ENCODE measurements at places on chromosomes 11 and 22. TPM values are rescaled to one million over a fixed set of nuclear protein-coding genes. Genes with fewer than 3 reads are reported as not detected.

Gene TMEM9B
- total RNA-seq = 39.7 TPM

Gene OR51E2
- total RNA-seq = 0.13 TPM

Gene MYOD1
- total RNA-seq = not detected

DNA sequence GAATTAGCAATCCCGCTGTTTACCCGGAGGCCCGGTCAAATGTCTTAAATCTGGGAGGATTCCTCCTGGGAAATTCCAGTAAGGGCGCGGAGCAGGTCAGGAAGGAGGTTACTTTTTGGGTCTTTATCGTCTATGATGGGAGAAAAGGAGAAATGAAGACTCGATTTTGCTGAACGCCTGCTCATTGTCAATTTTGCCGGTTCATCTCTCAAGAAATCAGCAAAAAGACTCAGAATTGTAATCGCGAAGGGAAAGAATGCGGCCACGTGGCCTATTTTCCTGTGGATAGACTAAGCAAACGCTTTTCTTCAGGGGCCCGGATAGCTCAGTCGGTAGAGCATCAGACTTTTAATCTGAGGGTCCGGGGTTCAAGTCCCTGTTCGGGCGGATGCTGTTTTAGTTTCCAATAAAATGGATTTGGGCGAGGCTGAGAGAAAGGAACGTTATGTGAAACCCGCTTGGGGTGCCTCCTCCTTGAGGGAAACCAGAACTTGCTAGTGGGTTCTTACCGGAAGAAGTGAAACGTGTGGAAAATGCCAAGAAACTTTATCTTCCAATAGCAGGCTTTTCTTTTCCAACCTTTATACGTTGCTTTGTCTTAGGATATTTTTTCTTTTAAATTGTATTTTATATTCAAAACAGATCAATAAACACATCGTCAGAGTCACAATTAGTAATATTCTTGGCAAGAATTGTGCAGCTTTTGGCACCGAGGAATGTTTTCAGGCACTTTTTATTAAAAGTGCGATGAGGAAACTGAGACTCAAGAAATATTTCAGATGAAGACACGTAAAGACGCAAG, 45.0 kb downstream of the OR4D9 start:
- DNase-seq = peak; percentile 52

GRCh38 chr11:25211635-25212254, 714.9 kb downstream of the LUZP2 start:
- DNase-seq = no peak

DNA sequence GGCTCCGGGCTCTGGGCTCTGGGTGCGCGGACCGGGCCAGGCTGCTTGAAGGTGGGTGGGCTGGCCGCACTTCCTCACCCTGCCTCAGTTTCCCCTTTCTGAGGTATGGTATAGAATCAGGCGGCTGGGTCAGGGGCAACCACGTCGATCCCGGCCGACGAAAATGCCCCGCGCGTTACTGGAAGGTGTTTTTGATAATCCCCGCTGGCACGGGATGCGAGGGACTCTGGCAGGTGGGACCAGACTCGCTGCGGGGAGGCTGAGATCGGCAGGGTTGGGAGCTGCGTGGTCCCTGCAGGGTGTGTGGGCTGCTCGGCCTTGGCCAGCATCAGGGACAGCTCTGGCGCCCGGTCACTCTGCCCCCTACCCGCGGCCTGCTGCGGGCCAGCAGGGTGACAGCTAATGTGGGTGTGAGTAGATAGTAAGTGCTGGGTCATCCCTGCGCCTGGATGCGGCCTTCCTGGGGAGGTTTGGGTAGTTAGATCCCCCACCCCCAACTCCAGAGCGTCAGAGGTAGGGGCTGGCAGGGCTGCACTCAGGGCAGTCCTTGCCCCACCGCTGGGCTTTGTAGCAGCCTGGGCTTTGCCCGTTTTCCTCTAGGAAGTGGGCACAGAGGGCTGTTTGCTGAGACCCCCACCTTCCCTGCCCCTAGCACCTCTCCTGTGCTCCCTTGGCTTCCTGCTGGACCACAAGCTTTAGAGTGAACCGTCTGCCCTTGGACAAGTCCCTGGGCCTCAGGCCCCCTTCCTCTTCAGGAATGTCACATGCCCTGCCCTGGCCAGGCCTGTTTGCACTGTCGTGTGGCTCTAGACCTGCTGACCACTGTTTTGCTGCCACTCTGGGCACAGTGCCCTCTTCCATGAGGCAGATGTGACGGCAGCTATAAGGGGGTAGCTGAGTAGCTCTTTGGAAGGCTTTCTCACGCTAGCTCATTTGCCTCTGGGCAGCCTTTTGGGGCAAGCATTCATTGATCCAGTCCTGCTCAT, 579 bp downstream of the TANGO2 start:
- DNase-seq = peak; percentile 84

DNA sequence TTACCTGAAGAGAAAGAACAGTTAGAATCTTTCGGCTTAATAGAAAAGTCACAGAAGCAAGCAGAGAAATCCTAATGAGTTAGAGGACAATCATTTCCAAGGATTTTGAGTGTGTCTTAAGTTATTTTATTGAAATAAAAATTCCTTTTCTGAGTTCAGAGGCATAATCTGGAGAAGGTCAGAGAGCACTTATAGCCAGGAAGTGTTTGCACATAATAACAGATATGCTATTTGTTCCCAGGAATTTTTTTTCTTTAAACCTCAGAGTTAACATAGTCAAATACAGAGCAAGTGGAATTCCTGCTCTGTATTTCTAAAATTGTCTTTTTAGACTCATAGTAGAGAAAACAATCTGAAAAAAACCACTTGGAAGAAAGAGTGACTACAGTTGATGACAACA, 74.3 kb downstream of the SNX19 start:
- DNase-seq = no peak

DNA sequence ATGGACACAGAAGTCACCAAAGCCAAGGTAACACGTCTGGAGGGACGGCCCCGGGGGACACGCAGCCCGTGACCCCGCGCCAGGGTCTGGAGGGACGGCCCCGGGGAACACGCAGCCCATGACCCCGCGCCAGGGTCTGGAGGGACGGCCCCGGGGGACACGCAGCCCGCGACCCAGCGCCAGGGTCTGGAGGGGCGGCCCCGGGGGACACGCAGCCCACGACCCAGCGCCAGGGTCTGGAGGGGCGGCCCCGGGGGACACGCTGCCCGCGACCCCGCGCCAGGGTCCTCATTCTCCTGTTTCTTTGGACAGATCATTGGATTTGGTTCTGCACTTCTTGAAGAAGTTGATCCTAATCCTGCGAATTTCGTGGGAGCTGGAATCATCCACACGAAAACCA, 27.1 kb downstream of the MUC6 start:
- no peak for DNase-seq

Gene HEPHL1
- total RNA-seq = not detected

GRCh38 chr11:44592125-44592940, 26.9 kb downstream of the CD82 start:
- DNase-seq = no peak

- DNase-seq = no peak
Measured at GRCh38 chr11:57368845-57369232, 12.1 kb downstream of the PRG3 start.

Gene PLAAT5
- total RNA-seq = 4.0 TPM

GRCh38 chr11:17385926-17386325, 2.5 kb downstream of the KCNJ11 start:
- no peak for DNase-seq

DNA sequence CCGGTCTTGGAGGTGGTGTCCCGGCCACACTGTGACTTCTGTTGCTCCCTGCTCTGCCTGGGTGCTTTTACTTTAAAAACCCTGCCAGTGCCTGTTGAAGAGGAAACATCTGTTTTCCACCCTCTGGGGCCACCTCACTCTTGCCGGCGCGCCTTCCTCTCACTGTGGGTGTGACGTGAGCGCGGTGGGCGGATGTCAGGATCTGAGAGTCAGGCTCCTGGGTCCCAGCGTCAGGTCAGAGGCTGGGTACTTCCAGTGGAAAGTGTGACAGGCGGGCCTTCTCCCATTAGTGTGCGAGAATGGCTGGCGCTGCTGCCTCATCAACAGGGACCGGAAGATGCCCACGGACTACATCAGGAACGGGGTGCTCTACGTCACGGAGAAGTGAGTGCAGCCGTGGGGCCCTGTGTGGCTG, 54.2 kb downstream of the GRAMD4 start:
- DNase-seq = peak; percentile 83

DNA sequence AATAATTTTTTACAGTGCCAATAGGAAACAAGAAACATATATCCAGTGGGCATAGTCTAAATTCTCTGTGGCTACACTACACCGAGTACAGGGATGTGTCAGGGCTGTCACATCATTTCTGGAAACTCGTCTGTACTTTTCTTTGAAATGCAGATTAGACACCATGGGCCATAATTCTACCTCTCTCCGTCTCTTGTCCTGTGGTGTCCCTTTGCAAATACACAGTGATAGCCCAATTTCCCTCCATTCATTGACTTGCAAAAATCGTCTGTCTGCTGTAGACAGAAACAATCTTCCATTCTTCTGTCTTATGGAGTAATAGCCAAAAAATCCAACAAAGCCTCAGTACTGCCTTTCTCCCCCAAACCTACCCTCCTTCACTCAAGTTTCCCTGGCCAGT, 487.1 kb upstream of the ANO3 start:
- DNase-seq = no peak

All from Right ventricle myocardium superior (tissue), 1 donor.